ENCODE measurements at places on chromosomes 12 and 14.

DNA sequence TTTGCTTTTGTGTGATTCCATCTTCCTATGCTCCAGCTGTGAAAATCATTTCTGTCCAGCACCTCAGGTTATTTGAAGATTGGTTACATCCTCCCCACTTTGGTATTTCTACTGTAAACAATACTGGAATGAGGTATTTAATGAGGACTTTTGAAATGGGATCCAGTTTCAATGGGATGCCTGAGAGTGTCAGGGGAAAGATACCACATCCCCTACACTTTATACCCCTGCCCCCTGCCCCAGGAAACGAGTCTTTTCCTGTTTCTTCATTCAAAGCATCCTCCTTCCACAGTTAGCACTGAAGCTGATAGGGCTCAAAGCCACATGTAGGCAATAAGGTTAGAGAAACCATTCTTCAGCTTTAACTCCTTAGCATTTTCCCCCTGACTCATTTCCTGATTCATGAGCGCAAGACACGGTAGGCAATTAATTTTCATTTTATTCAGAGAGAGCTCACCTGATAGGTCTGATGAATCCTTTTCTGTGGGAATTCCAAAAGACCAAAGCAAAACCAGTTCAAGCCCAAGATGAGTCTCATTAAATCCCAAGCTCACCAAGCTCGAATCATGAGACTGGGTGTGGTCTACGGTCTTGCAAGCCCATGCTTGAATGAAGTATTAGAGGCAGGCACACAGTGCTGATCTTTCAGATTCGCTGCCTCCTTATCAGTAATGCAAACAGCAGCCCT is 143.6 kb upstream of the CRY1 start:
- DNase-seq: no peak

- DNase-seq: no peak
These were observed 12.7 kb downstream of the TEP1 start for GRCh38 chr14:20400589-20400964.

DNA sequence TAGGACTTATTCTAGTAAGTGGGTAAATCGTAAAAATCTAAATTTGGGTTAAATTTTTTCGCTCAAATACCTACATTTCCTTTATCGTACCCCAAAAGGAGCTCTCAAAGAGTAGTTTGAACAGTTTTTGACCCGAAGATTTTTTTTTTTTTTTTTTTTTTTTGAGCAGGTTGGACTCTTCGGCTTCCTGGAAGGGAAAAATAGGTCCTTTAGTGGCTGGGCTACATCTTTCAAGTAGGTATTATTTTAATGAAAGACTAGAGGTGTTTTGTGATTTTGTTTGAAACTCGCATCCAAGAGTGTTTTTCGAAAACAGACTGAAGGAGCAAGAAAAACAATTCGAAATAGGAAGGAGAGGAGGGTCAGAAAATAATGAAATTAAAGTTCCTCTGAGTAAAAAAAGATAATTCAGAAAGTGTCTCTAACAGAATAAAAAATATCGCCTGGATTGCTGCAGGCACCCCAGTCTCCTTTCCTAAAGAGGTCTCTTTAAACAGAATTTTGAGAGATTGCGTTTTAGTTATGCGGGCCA is 6.0 kb downstream of the CDKN1B start:
- DNase-seq: no peak

- DNase-seq: no peak
These were observed 1.5 kb upstream of the MSRB3 start for GRCh38 chr12:65276916-65277530.

GRCh38 chr12:7265251-7265650 is 38.6 kb upstream of the ACSM4 start:
- DNase-seq: no peak

- no peak for DNase-seq
These were observed 132.6 kb downstream of the ITPR2 start for GRCh38 chr12:26700430-26700829.

DNA sequence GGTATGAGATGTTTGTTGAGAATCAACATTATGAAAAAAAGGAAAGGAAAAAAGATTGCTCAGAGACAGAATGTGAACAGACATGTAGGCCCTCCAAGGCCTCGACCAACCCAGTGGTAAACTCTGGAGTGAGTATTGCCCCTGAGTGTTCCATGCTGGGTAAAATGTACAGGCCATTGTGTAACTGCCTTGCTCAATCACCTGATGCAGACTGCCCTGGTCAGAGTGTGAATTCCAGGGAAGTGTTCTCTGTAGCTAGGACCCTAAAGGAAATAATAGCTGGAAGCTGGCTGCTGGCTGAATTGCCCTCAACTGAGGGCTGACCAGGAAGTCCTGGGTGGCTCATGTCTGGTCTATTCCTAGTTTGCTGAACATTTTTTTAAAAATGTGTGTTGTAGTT is 1081.4 kb upstream of the LRFN5 start:
- DNase-seq: no peak

- DNase-seq: no peak
These were observed 1.1 kb downstream of the EMP1 start for GRCh38 chr12:13197526-13198143.

Measured in activated effector memory CD4-positive, alpha-beta T cell treated with Interleukin-2 at 50 U/mL for 16 hours (primary cell).